ENCODE measurements at places on chromosomes 4 and X.

DNA sequence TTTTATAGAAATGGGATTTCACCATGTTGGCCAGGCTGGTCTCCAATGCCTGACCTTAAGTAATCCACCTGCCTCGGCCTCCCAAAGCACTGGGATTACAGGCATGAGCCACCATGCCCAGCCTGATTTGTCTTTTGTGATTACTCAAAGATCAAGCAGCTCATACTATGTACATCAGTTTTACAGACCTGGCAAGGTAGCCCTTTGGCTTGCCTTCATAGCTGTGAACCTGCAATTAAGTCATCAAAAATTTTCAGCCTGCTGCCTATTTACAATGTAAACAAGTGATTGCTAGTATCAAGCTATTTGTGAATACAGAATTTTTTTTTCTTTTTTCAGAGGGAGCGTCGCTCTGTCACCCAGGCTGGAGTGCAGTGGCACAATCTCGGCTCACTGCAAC, 46.2 kb downstream of the GSX2 start:
- DNase-seq = no peak

DNA sequence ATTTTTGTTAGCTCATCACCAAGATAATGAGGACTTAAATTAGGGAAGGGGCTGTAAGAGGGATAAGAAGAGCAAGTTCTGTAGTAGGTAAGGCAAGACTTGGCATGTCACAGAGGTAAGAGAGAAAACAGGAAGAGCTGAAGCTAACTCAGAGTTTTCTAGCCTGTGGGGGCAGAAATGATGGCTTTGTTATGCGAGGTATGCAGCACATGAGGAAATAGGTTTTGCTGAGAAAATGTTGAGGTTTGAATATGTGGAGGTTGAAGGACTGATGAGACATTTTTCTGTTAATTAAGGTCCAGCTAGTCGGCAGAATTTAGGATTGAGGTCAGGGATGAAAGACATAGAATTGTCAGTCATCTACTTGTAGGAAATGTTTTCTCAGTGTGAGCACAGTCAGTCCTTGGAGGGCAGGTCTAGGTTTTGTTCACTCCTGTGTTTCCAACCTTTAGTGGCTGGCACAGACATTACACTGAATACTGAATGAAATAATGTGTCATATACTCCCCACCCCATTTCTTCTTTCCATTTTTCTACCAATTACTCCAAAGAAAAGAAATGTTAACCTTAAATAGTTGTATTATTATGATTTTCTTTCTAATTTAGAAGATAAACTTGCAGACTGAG, 154.0 kb upstream of the AADAT start:
- DNase-seq = no peak

GRCh38 chr4:161573836-161574235, 590.0 kb downstream of the FSTL5 start:
- DNase-seq = no peak

DNA sequence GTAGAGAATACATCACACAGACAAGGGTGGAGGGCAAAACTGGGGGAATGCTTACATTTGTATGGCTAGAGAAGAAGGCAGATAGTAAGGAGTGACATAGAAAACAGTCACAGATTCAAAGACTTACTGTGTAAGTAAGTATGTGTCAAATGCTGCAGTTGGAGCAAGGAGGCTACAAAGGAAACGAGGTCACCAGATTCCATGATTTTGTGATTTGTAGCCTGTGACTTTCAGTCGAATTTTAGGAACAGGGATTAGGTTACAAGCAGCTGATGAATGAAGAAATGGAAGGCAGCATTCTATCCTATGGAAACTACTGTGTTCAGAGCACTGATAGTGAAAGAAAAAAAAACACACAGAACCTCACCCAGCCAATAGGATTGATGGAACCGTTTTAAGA, 407.9 kb downstream of the IL15 start:
- no peak for DNase-seq
